ENCODE measurements at places on chromosomes 2 and 18.

DNA sequence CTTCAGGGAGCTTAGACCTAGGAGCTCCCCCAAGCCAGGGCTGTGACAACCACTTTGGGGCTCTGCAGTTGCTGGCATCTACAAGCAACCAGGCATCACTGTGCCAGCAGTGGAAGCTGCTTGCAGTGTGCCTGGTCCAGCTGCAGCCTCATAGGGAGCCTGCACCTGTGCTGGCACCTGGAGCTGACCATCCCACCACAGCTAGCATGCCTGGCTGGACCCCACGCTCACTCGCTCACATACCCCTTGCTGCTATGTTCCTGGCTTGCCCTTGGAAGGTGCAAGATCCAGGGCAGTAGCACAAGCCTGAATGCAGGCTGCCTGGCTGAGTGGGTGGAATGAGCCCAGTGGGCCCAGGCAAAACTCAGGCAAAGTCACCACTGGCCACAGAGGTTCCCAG is 82.5 kb downstream of the ZNF804A start:
- DNase-seq: no peak

DNA sequence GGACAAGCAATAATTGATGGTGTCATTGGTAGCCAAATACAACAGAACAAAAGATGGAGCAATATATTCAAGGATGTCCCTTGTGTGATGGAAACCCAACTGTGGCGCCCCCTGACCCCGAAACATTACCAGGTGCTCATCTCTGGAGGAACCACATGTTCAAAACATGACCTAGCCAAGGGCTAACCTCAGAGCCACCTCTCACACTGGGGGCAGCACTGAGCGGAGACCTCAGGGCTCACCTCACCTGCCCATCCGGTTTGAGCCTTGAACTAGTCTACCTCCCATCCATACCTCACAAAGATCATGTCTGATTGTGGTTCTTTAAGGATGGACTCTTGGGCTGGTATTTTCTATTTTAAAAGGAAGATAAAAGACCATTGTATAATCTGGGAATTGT is 314.4 kb upstream of the CDH7 start:
- no peak for DNase-seq

DNA sequence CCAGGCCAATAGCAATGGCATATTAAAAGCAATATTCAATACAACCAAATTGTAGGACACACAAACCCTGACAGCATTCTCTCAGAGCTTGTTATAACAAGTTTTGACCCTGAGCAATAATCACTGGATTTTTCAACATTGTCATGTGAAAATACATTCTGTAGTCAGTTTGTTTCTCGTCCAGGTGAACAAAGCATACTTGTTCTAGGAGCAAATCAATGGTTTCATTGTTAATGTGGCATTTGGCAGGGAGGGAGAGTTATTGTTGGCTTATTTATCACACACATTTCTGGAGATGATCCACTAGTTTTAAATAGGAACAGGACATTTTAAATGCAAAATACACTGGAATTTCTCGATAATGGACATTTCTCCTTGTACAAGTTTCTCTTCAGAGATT is 69.9 kb upstream of the L3MBTL4 start:
- DNase-seq: no peak

DNA sequence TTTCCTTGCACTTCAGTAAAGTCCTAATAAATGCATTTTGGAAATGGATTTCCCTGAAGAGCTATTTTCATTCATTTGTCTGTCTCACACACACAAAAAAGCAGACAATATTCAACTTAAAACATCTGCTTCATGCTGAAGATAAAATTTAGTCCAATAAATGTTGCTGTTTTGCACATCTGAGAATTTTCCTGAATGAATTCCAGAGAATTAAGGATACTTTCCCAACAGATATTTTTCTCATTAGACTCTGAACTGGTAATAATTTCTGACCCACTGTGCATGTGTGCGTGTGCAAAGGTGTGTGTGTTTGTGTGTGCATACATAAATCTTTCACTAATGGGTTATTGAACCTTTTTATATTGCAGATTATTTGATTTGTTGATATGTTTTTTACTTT is 390.2 kb upstream of the TMEFF2 start:
- no peak for DNase-seq

DNA sequence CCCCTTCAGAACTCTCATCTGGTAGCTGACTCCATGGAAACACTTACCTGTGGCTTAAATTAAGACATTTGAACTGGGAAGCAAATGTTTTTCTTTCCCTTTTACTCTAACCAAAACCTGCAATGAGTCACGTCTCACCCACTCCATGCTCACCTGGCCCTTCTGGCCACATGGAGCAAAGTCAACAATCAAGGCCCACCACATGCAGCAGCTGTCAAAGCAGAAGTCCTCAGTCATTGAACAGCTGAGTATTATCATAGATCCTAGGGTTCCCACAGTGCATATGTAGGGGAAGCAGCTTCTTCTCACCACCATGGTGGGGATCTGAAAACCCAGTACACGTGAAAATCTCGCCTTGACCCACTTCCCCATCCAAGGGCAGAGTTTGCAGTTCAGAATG is 12.3 kb upstream of the MEP1B start:
- DNase-seq: no peak

GRCh38 chr2:241040081-241040803 is 41.8 kb downstream of the SNED1 start:
- no peak for DNase-seq

- DNase-seq: no peak
Measured at GRCh38 chr2:43387092-43388062, 161.0 kb upstream of the ZFP36L2 start.

GRCh38 chr2:24920809-24921441 is 888 bp upstream of the ADCY3 start:
- no peak for DNase-seq

GRCh38 chr18:30957066-30957465 is 85.5 kb downstream of the DSC3 start:
- no peak for DNase-seq

GRCh38 chr2:155733091-155733853 is 599.2 kb downstream of the NR4A2 start:
- DNase-seq: no peak

GRCh38 chr2:108215794-108216211 is 24.0 kb upstream of the SULT1C3 start:
- DNase-seq: no peak

GRCh38 chr18:27608742-27609141 is 423.6 kb upstream of the CHST9 start:
- no peak for DNase-seq

GRCh38 chr2:223854741-223855140 is 17.4 kb upstream of the AP1S3 start:
- DNase-seq: no peak

DNA sequence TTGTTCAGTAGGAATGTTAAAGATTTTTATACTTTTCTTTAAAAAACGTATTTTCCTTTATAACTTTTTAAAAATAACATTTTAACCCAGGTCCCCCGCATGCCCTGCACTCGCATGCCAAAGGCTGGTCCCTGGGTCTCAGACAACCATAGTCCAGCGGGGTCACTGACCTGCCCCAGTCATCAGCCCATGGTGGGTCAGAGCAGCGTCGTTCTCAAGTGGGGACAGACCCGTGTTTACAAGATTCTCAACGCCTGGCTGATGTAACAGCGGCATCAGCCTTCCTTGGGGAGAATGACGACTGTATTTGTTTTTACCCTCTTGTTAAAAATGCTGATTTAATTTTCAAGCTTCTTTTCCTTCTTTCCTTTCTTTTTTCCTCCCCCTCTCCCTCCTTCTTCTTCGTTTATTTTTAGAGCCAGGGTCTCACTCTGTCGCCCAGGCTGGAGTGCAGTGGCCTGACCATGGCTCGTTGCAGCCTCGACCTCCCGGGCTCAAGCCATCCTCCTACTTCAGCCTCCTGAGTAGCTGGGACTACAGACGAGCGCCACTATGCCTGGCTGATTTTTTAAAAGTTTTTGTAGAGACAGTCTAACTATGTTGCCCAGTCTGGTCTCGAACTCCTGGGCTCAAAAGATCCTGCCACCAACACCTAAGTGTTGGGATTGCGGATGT is 1.0 kb upstream of the EFHD1 start:
- no peak for DNase-seq

DNA sequence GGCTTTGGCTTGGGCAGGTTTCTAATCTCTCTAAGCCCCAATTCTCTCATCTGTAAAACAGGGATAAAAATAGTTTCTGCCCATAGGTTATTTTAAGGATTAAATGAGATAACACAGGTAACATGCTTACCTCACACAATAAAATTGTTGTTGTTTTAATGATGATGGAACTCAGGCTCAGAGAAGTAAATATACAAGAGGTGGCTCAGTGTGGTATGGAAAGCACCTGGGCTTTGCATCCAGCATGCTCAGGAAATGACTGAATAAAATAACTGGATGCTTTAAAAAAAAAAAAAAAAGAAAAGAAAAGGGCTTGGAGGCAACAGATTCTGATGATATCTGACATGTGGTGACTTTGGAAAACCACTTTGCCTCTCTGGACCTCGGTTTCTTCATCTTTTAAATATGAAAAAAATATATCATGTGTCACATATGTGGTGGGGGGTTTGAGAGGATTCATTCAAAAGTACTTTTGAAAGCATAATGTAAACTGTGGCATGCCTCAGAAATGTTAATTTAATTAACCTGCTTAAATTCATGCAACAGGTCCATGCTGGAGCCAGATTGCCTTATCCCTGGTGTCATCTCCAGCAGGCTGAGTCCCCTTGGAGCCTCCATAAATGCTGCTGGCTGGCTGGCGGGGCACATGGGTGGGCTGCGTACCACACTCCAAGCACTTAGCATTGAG is 112.8 kb upstream of the CDC42EP3 start:
- no peak for DNase-seq

DNA sequence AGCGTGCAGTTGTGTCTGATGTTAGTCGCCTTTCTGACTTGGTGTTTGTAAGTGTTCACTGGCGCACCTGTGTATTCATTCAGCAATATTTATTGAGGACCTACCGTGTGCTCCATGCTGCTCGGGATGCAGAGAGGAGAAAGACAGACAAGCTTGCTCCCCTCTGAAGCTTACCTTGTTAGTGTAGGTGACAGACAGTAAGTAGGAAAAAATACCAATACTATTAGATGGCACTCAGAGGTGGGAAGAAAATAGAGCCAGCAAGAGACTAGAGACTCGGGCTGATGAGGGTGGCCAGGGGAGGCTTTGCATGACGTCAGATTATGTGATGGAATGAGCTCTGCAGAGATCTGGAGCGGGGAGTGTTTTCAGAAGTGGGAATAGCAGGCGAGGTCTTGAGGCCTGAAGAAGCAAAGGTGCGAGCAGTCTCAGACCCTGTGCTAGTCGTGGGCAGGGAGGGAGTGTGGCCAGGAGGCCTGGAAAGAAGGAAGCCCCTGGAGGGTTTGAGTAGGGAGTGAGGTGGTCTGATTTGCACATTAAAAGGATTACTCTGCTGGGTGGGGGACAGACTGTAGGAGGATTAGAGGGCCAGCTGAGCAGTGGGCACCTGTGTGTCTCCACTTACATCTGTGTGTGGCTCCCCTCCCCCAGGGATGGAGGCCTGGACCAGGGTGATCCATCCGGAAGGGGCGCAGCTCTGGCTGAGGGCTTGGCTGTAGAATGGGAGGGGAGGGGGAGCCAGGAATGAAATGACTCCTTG is 11.8 kb downstream of the MTCL1 start:
- no peak for DNase-seq

All from activated naive CD4-positive, alpha-beta T cell (primary cell).